ENCODE measurements at places on chromosomes 2 and 18.

DNA sequence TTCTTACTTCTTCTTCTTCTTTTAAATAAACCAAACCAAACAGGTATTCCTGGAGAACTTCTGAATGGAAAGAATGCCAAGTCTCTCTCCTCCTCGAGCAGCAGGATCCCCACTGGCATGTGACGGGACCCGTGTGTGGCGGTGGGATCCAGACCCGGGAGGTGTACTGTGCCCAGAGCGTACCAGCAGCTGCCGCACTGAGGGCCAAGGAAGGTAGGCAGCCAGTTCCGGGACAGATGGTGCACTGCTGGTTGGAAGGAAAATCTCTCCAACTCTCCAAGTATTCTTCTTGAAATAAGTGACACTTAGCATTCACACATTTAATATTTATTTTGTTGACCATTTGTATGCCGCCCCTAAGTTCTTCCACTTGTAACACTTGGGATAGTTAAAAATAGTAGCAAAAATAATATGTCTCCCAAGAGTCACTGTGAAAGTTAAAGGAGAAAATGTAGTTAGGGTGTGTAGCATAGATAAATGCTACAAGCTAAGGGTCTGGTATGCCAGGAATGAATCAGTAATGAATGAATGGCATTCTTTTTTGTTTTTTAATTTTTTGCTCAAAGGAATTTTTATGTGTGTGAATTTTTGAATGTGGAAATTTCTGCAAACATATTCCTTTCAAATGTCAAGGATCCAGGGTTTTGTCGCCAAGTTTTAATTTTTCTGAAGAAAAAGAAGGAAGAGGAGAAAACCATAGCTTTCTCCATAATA is 349.9 kb downstream of the THSD7B start:
- DNase-seq: no peak

DNA sequence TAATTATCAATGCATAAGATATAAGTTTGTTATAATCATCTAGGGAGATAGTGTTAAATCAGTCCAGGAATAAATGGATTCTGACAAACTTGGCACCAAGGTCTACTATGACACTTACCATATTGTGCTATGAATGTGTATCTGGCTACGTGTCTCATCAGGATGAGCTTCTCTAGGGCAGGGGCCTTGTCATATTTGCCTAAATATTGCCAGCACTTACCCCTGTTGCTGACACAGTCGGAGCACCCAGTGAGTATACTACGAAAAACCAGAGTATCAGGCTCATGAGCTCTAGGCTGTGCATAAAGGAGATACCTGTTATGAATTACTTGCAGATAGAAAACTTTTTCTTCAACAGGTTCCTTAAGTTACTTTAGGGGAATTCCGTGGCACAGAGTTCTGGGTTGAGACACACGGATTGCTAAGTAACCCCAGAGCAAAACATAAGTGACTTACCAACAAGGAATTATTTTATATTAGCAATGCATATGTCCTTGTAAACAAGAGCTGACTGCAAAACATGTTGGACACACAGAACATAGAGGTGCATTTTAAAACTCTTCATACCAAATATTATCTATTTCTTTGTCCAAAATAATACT is 7.7 kb upstream of the TTC39C start:
- peak; percentile 31 for DNase-seq

DNA sequence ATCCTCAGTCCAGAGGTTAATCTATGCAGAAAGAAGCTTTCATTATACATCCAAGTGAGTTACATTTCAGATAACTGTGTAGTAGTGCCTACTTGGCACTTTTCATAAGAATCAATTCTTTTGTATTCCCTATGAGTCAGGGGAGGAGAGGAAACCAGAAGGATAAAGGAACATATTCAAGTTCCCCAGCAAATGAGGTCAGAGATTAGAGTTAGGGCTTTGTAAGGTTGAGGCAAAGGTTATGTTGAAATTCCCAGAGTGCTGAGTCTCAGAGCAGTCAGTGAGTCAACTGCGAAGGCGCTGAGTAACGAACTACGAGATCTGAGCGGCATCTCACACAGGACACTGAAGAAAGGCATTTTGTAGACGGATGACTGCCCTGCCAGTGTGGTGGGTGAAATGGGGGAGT is 25.1 kb upstream of the ME2 start:
- DNase-seq: peak; percentile 7

DNA sequence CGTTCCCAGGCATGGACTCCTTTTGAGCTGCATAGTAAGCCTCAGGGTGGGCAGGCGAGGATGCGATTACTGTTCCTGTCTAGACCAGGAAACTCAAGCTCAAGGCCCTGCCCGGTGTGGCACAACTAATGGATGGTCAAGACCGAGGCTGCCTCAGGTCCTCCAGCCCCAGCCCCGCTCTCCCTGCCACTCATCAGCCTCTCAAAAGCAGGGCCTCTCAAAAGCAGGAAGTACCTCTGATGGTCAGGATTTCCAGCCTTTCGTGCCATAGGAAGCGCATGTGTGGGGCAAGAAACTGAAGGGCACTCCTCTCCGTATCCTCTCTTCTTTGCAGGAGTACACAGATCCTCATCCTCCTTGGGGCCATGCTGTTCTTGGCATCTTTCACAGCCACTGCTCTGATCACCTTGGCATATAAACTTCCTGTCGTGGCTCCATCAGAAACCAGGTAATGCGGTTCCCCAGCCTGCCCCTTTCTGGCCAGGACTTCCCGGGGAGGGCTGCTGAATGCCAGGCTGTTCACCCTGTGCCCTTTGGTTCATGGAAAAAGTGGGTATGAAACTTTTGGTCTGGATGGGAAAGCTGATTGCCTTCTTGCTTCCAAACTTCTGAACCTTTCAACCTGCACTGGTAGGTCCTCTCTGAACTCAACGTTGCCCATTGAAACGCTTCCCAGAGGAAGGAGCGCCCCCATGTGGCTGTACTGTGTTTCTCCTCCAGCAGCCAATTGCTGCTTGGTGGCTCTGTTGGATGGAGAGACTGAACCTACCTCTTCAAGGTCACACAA is 82.8 kb upstream of the SEC11C start:
- peak; percentile 8 for DNase-seq

- no peak for DNase-seq
Measured at GRCh38 chr2:238986491-238987351, 138.8 kb downstream of the TWIST2 start.

GRCh38 chr2:20146401-20146800 is 78.5 kb downstream of the SDC1 start:
- peak; percentile 49 for DNase-seq

DNA sequence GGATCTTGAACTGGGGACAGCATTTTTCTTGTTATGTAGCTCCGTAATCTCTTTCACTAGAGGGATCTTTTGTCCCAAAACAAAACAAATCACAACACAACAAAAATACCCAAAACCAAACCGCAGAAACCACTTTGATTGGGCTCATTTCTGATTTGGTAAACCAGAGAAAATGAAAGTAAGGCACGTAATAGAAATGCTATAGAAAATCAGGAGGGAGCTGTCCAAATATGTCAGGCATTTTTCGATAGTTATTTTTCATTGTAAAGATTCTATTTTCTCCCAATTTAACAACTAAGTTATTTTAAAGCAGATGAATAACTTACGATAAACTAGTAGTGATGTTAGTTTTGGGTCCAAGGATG is 406.5 kb downstream of the XIRP2 start:
- no peak for DNase-seq

DNA sequence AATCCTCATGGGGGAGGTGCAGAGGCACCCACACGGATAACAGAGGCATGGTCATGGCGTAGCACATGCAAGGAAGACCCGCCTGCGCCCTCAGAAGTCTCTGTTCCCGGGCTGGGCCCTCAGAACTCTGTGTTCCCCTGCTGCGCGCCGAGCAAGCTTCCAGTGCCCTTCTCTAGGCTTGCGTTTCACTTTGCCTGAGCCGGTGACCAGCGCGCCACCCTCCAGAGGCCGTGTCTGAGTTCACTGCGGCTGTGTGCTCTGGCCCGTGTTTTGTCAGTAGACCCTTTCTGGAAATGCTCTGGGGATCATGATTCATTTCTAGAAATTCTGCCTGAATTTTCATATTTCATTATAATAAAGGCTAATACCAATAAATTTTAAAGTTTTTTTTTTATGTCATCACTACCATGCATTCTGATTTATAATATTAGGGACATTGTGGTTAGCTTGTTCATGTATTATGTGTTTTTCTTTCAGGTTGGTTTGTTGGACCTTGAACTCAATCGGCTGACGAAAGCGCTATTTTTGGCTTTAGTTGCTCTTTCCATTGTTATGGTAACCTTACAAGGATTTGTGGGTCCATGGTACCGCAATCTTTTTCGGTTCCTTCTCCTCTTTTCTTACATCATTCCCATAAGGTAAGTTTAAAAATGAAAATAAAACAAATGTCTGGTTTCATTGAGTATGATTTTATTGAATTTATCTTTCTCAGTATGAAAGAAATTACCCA is 142.7 kb upstream of the NFATC1 start:
- DNase-seq: no peak

DNA sequence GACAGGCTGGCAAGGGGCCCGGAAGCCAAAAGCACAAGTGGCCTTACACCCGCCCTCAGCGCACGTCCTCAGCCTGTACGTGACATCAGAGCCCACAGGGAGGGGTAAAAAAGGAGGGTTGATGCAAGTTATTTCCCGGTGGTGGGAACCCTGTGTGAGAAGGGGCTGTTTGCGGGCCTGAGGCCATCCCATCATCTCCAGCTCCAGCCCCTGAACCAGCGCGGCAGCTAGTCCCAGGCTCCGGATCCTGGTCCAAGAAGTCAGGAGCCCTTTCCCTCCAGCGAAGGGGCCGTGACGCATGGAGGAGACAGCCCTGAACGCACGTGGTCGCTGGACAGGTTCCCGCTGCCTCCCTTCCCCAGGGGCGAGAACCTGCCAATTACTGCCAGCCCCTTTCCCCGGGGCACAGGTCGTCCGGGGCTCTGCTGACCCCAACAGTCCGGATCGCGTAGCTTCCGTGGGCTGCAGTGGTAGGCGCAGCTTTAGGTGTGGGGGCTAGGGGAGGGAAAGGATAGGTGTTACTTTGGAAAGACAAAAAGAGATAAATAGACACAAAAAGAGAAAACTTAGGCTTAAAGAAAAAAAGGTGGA is 1.3 kb upstream of the LRP2 start:
- no peak for DNase-seq

- peak; percentile 59 for DNase-seq
Measured at GRCh38 chr2:75424936-75425619, 135.7 kb downstream of the EVA1A start.

DNA sequence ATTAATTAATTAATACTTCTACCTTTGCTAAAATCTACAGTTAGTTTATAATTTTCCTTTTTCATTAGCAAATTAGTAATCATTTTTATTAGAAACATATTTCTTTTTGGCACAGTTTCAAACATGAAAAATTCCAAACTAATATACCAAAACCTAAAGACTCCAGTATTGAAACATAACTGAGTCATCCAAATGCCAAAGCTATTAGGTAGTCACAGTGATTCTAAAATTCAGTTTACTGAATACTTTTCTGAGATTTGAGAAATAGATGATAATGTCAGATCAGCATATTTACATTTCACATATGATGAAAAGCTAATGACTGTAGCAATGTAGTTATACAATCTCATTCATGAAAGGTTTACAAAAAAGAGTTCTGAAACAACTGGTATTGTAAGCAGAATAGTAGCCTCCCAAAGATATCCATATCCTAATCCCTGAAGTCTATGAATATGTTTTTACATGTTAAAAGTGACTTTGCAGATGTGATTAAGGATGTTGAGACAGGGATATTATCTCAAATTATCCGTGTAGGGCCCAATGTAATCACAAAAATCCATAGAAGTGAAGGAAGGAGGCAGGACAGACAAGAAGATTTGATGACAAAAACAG is 680.2 kb upstream of the CHAC2 start:
- peak; percentile 53 for DNase-seq

GRCh38 chr2:111227716-111228141 is 107.0 kb downstream of the BCL2L11 start:
- peak; percentile 80 for DNase-seq

DNA sequence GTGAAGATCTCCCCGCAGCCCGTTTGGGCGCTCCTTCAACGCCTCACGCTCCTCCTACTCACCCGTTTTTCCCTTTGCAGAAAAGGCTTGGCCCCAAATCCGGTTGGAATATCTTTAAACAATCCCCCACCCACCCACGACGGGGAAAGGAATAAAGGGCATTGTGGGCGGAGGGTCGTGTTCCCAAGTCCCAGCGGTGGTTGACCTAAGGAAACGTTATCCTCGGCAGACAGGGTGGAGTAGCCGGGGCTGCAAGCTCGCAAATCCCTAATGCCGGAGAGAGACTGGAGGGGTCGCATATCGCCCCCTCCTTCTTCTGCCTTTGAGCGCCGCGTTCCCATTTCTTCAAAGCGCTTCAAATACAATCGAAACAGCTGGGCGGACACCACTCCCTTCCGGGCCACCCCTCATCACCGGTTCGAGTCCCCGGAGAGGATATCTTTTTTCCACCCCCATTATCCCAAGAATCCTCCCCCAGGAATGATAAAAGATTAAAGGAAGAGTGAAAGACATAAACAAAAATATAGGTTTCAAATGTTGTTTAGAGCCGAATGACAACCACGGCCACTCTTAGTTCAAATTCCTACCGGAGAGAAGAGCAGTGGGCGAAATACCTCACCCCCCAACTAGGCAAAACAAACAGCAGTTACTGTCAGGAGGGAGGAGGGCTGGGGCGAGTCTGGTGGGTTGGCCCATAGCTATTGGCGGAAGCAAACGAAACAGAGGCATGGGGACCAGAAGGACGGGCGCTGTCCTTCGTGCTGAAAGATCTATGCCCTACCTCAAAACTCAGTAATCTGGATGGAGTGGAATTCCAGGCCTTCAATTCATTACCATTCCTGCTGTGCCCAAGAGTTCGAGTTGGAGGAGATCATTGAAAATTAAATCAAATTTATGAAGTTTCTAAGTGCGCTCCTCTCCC is 2.8 kb upstream of the GAD1 start:
- DNase-seq: peak; percentile 22

GRCh38 chr2:3113122-3113521 is 264.5 kb downstream of the EIPR1 start:
- DNase-seq: no peak

DNA sequence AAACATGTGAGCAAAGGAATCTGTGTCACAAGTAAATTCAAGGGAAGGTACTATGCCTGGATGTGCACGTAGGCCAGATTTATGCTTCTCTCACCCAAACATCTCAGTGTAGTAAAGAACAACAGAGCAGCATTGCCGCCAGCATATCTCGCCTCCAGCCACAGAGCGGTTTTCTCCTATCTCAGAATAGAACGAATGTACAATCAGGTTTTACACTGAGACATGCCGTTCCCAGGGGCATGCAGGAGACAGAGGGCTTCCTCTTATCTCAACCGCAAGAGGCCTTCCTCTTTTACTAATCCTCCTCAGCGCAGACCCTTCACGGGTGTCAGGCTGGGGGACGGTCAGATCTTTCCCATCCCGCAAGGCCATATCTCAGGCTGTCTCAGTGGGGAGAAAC is 175.3 kb downstream of the RPIA start:
- DNase-seq: no peak

DNA sequence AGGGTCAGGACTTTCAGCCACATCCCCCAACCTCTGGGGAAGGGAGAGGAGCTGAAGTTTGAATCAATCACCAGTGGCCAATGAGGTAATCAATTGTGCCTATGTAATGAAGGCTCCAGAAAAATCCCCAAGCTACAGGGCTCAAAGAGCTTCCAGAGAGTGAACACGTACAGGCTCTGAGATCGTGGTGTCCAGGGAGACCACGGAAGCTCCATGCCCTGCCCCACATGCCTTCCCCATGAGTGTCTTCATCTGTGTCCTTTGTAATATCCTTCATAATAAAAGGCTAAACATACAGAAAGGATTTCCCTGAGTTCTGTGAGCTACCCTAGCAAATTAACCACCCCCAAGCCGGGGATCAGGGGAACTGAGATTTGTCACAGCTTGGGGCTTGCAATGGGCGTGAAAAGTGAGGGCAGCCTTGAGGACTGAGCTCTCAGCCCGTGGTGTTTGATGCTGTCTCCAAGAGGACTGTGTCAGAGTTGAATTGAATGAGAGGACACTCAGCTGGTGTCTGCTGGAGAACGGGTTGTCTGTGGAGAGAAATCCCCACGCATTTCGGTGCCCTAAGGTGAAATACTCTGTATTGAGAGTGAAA is 25.5 kb upstream of the TUBB6 start:
- DNase-seq: peak; percentile 77
